ENCODE measurements at places on chromosomes 5 and 9.

GRCh38 chr9:77935211-77935610 lies 96.4 kb downstream of the GNAQ start:
- DNase-seq = no peak

- no peak for DNase-seq
These were observed 37.2 kb downstream of the SAR1B start for GRCh38 chr5:134595458-134595838.

DNA sequence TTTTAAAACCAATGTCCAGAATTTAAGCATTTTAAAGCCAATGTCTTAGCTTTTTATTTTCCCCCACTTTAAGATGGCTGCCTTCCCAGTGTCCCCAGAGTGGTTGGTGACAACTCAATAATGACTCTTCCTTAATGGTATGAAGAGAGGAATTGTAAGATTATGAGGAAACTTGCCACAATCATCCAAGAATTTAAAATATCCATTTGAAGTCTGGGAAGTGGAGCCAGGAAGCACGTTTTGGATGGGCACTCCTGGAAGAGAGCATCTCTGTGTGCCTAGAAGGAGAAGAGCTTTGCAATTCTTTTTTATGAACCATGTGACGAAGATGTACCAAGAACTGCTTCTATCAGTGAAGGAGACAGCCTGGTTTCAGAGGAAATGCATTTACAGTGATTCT lies 11.3 kb upstream of the IGFBPL1 start:
- DNase-seq = no peak

DNA sequence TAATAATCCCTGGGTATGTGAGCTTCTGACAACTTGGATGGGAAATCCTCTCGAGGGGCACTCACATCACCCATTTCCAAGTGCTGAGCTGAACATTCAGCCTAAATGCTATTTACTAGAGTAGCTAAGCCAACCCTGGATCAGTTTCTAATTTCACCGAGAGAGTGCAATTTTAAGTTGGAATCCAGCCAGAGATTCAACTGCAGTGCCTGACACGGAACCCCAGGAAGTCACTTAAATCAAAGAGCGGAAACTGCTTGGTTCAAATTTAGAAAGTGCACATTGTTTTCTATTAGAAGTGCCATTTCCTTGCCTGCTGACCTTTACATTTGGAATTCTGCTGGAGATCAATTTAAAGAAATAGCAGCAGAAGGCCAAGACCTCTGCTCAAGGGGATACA lies 8.8 kb downstream of the SPRY4 start:
- DNase-seq = no peak

Measured in activated T-cell treated with anti-CD3 and anti-CD28 coated beads for 1 hour (primary cell).